Activated naive CD8-positive, alpha-beta T cell treated with anti-CD3 and anti-CD28 coated beads, Interleukin-2, amount 50 U/mL, for 16 hours (primary cell): ENCODE measurements at places on chromosomes 2 and 18.

DNA sequence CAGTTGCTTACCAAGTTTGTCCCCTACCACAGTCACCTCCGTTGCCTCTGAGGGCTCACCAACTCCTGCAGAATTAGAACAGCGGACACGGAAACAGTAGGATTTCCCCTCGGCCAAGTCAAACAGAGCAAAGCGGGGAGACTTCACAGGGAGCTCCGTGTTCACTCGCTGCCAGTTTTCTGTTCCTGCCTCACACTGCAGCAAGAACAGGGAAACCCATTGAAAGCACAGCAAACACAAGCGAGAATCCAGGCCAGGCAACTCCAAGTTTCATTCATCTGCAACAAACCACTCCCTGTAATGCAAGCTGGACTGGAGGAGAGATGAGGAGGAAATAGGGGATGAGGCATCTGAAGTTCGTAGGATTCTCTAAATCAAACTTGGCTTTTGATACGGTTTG, 84.2 kb downstream of the MYOM1 start:
- DNase-seq = no peak

GRCh38 chr18:76263046-76264005, 231.7 kb downstream of the ZNF516 start:
- no peak for DNase-seq

GRCh38 chr2:11742702-11743357, 3.6 kb upstream of the LPIN1 start:
- no peak for DNase-seq

DNA sequence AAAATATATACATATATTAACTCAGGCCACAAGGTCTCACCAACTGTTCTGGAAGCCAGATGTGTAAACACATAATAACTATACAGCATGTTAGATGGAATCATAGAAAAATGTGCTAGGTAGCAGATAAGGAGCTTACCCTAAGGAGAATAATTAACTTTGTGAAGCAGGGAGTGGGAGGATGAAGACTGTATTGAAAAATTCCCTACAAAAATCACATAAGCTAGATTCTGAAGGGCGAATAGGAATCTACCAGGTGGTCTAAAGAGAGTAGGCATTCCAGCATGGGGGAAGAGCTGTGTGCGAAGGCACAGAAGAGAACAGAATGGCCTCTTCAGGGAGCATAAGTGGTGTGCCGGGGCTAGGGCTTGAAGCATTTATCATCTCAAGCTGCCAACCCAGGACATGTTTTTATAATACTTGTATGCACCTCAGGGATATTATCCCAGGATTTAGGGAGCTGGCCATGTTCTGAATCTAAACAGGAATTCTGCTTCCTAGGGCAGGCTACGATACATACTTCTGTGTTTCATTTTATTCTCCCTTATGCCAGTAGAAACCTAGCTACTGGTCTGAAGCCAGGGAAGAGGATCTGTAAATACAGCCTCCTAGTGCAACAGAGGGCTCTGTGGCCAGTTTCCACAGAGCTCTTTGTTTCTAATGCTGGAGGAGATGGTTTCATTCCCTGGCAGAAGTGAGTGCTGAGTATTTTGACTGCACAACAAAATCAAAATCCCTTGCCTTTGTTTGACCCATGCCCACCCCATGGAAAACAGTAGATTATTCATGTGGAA, 56.7 kb downstream of the NEMP2 start:
- DNase-seq = no peak

- DNase-seq = no peak
These were observed 16.0 kb upstream of the DAW1 start for GRCh38 chr2:227855440-227855839.

- no peak for DNase-seq
These were observed 73.2 kb upstream of the RAB6C start for GRCh38 chr2:129906139-129906860.

DNA sequence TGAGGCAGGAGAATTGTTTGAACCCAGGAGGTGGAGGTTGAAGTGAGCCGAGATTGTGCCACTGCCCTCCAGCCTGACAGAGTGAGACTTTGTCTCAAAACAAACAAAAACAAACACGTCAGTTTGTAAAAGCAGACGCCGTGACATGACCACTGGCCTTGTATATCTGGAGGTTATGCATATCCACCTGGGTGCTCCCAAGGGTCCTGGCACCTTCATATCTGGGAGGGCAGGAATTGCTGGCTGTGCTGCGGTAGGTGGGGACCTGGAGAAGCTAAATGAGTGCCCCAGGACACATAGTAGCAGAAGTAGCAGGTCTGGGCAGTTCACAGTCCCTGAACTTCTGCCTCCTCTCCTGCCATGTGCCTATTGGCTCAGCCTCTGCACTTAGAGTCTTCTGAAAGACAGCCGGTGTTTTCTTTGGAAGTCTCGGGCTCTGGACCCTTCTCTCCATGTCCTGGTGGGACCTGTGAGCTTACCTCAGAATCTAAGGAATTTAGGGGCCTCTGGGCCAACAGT, 30.9 kb upstream of the IL1R2 start:
- no peak for DNase-seq

GRCh38 chr2:56287974-56288373, 104.2 kb downstream of the CCDC85A start:
- DNase-seq = no peak

GRCh38 chr2:128563348-128563687, 244.7 kb upstream of the HS6ST1 start:
- DNase-seq = no peak

DNA sequence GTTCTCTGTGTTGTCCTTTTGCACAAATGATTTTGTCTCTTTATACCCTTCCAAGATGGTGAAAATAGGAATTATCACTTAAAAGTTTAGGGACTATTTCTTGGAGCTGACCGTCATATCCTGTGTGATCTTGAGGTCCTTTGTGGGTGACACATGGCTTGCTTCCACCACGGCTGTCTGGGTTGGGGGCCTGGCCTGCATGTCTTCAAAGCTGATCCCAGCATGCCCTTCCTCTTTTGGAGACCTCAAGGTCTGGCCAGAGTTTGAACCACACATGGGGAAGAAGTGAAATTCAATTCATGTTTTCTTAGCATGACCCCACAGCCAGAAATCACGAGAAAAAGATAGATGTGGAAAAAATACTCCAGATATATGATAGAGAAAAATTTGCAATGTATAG, 14.0 kb downstream of the SFTPB start:
- DNase-seq = no peak

GRCh38 chr2:127523269-127523939, 2.9 kb downstream of the IWS1 start:
- DNase-seq = no peak

- DNase-seq = no peak
These were observed 53.3 kb upstream of the NFU1 start for GRCh38 chr2:69490486-69490885.

GRCh38 chr2:137302957-137303356, 537.6 kb downstream of the THSD7B start:
- no peak for DNase-seq

DNA sequence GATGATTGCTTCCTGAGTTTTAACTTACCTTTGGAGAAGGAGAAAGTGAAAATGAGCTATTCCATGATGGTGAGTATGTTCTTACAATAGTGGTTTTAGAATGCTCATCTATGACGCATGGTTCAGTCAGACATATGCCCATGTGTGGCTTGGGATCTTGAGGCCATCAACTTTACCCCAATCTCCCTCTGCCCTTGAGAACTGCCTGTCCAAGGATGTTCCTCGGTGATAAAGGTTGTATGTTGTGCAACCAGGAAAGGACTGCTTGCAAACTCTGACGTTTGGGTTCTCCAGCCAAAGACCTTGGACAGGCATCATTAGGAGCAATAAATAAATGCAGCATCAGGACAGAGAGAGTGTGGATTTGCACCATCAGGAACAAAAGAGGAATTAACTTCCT, 165.0 kb downstream of the ZEB2 start:
- no peak for DNase-seq

DNA sequence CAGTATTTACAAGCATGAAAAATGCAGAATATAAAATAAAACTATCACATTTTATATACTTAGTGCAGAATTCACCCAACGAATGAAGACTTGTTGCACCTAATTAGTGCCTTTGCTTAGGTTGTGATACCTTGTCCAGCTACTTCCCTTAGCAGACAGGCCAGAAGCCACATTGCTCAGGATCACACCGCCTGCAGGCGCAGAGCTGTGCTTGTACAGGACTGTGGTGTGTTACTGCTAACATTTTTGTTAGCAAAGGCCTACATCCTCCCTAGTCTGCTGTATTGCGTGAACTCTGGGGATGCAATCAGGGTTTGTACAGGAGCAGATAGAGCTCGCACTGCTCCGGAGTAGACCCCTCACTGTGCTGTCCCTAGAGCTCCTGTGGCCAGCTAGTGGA, 336.9 kb downstream of the CBLN2 start:
- DNase-seq = no peak

DNA sequence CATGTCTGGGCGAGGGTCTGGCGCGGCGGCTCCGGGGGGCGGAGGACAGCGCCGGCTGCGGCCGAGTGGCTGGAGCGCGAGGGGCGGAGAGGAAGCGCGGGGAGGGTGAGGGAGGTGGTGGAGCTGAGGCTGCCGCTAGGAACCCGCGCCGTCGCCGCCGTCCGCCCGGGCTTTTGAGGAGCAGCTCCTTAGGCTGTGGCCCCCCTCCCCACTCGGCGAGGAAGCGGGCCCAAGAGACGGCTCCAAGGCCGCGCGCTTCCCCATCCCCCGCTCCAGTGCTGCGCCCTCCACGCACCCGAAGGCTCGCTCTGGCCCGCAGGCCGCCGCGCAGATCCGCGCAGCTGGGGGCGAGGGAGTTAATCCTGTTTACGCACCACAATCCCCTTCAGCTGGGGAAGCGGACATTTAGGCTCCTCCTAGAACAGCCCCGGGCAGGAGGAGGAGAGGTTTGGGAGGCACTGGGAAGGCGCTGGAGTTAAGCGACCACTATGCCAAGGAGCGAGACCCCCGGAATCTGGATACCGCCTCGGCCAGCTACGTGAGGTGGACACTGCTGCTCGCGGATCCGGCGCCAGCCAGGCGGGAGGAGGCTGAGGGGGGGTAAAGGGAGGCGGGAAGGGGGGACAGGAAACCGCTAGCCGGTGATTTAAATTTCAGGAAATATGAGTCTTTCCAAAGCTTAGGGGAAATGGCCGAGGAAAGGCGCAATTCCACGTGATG, at the start of gene CNRIP1:
CNRIP1 (minus strand) TSS at position 552 of the 720 bp plus-strand sequence; CDS start at position 3, 549 bp downstream.
- DNase-seq = no peak

GRCh38 chr2:108825254-108825653, 38.7 kb downstream of the CCDC138 start:
- DNase-seq = no peak

DNA sequence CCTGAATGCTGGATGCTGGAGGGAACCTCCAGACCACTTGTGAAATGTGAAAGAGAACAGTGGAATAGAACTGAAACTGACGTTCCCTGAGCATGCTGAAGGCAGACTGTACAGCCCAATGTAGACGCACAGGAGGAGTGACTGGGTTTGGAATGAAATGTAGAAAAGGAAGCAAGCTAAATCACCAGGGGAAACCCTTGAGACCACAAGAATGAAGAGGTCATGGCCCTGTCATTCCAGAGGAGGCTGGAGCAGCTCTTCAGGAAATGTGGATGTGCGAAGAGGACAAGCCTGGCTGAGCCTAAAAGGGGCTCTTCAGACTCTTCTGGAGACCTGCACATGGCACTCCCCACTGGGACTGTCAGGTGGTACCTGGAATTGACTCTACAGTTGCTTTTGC, 118.5 kb upstream of the ALPP start:
- DNase-seq = no peak
